ENCODE measurements at places on chromosomes 7 and 10.

DNA sequence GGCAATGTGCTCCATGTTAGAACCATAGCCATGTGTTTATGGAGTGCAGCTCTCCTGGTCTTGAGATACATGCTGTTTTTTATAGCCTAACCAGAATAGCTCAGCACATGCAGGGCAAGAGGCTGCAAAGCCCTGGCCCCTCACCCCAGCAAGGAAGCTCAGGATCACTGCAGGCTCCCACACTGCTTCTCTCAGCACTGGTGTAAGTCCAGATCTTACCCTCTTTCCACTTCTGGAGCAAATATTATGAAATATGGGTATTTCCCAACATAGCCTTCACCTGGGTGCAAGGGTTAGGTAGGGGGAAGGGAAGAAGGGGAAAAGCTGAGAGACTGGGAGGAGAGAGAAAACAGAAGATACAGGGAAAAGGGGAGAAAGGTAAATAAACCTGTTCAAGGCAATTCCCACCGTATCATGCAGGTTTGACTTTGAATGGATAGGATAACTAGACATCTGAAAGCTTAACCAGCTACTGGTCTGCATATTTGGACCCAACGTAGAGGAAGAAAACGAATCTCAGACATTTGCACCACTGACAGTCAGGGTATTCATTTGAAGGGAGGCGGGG is 19.7 kb downstream of the SKIDA1 start:
- DNase-seq = no peak

- no peak for DNase-seq
Observed at GRCh38 chr10:72253578-72253977, 20.1 kb upstream of the DDIT4 start.

GRCh38 chr7:128801667-128802418 is 10.1 kb downstream of the CCDC136 start:
- no peak for DNase-seq

DNA sequence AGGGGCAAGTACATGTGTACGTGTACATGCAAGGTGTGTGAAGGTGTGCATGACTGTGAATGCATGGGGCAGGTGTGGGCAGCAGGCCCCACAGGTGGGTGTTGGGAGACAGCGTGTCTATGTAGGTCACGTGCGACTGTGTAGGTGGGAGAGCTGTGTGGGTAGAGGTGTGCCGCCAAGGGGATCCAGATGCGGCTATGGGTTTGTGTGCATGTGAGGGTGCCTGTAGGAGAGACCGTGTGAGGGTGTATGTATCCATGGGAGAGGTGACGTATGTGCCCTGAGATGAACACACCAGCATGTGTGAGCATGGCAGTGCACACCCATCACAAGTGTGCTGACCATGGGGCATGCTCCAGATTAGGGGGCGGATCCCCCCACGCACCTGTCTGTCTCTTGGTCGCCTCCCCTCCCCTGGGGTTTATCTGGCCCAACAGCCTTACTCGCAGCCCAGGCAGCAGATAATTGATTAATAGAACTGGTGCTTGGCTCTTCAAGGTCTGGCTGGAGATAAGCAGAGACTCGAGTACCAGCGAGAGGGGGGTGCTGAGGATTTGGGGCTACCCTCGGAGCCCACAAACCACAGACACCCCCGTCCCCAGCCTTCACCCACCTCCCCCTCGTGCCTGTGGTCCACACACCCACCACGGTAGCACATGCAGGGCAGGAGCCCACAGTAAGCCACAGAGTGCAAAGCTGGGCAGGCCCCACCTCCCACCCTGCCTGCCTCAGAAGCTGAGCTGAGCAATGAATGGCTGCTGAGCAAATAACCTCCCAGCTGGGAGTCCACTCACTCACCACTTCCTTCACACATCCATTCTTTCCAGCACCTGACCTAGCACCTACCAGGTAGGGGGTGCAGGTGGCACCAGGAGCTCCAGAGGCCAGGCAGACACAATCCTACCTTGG is 41.4 kb upstream of the ZMIZ1 start:
- no peak for DNase-seq

GRCh38 chr10:127614484-127615017 is 65.4 kb downstream of the NPS start:
- DNase-seq = no peak

- no peak for DNase-seq
Observed at GRCh38 chr7:155824227-155824886, 12.1 kb upstream of the SHH start.

DNA sequence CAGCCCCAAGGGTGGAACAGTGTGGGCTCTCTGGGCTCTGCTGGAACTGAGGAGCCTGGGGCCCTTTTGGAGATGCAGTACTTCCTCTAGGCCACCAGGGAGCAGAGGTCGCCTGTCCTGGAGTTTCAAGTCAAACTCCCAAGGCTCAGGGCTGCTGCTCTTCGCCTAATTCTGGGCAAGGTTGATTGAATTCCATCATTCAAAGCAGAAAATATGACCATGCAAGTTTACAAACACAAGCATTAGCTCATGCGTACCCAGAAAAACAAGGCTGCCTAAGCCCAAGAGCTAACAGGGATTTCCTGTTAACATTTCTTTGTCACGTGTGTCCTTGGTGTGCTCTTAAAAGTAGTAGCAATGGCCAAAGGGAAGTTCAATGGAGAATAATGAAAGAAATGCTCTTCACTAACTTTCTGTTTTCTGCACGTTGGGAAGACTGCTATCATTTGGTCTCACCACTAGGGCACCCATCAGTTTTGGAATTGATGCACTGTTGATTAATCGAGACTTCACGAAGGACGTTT is 20.1 kb downstream of the LDB3 start:
- peak; percentile 43 for DNase-seq

GRCh38 chr7:24914465-24914859 is 65.5 kb downstream of the OSBPL3 start:
- DNase-seq = no peak

- DNase-seq = peak; percentile 8
Observed at GRCh38 chr7:37284805-37285231, 163.8 kb downstream of the ELMO1 start.

DNA sequence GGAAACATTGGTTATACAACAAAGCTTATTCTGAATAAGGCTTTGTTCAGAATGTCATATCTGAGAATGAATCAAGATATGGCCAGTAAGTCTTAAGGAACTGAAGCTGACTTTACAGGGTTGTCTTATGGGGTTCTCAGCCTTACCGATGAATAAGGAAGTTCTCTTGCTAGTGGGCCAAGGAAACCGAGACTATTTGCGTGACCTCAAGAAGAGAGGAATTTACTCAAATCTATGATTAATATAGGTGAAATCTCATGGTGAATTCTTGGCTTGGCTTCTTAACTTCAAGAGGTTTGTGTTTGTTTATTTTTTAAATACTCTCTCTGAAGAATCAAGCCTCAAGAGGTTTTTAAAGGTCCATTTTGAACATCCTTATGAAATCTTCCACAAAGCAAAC is 4.7 kb upstream of the MRLN start:
- no peak for DNase-seq

DNA sequence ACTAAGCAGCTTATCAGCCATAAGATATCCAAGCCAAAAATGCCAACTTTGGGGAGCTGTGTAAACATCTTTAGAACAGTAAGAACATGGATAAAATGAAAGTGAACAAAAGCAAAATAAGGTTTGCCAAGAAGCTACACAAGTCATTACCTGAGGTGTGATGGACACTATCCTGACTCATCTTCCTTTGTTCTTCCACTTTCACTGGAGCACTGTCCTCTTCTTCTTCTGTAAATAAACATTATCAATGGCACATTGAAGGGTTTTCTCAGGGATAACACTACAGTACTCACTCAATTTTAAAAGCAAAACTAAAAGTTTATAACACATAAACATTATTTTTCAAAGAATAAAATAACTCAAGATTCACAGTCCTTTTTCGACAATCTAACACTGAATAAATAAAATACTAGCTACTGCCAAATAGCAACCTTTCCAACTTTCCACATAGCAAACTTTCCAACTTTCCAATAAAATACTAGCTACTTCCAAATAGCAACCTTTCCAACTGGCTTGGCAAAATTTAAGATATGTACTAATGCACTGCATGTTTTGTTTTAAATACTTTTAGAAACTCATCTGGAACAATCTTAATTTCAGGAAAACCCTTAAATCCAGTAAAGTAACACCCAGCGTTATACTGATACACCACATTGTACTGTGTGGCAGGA is 174.1 kb downstream of the SKAP2 start:
- DNase-seq = no peak

- no peak for DNase-seq
Observed at GRCh38 chr10:68595513-68595912, 35.4 kb downstream of the TET1 start.

- no peak for DNase-seq
Observed at GRCh38 chr7:81944058-81944457, 174.2 kb upstream of the HGF start.

DNA sequence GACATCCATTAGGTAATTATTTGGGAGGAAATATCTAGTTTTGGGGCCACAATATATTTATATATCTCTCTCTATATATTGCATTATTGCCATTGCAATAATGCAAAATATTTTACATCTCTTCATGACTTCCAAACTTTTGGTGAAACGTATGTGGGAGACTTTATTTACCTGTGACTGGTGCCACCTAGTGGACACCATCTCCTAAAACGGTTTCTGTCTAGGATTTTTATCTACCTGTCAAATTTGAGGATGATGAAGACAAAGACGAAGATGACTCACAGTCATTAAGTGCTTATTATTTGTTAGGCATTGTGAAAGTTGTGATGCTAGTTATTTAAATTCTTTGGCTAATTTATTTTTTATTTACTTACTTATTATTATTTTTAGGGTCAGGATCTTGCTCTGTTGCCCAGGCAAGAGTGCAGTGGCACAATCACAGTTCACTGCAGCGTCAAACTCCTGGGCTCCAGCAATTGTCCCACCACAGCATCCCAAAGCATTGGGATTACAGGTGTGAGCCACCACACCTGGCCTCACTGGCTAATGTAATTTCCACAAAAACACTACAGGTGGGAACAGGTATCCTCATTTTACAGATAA is 18.7 kb upstream of the CBLL1 start:
- DNase-seq = no peak

- DNase-seq = no peak
Observed at GRCh38 chr7:132073920-132074589, 502.2 kb downstream of the PLXNA4 start.
